Heart left ventricle (tissue), 16 donors: ENCODE measurements at places on chromosomes 6 and 20. TPM values are rescaled to one million over a fixed set of nuclear protein-coding genes. Genes with fewer than 3 reads are reported as not detected.

DNA sequence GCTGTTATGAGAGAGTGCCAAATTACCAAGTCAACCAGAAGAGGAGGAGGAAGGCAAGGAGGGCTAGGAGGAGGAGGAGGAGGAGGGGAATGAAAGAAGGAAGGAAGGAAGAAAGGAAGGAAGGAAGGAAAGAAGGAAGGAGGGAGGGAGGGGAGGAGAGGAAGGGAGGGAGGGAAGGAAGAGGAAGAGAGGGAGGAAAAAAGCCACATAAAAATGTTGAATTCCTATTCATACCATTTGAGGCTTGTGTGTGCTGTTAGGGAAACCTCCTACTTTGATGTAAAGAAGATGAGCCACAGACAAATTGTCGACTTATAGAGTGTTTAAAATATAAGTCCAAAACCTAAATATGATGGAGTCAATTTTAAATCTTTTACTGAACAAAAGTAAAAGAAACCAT lies 65.3 kb upstream of the MYLIP start:
- no peak for DNase-seq

DNA sequence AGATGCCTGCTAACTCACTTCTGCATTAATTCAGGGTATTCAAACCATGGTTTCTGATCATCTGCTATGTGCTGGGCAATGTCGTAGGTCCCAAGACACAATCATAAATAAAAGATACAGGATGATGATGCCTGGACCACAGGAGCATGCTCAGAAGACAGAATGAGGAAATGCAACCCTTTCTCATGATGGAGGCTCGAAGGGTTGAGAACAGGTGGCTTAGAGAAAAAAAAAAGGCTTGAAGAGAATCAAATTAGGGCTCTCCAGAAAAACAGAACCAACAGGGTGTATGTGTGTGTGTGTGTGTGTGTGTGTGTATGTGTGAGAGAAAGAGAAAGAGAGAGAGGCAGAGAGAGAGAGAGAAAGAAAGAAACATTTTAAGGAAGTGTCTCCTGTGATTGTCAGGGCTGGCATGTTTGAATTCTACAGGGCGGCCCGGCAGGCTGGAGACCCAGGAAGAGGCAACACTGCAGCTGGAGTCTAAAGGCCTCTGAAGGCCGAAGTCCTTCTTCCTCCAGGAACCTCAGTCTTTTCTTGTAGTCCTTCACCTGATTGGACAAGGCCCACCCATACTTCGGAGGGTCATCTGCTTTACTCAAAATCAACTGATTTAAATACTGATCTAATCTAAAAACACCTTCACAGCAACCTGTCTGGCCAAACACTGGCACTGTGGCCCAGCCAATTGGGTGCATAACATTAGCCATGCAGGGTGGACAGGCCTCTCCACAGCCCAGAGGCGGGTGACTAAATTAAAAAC lies 143.8 kb downstream of the ERMARD start:
- no peak for DNase-seq

DNA sequence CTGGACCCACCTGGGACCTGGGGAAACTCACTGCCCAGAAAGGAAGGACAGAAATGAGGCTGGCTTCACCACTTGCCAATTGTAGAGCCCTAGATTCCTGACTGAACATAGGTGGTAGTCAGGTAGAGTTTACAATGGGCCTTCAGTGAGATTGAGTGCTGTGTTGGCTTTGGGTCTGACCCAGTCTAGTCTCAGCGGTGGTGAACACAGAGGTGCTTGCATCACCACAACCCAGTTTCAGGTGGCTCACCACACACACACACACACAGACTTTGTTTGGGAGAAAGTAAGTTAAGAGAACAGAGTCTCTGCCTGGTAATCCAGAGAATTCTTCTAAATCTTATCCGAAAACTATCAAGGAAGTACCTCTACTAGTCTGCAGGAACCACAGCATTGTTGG lies 266.1 kb upstream of the EPHA7 start:
- no peak for DNase-seq

GRCh38 chr6:38305995-38306681 lies 333.6 kb downstream of the BTBD9 start:
- no peak for DNase-seq

- DNase-seq, result no peak
Observed at GRCh38 chr6:34985236-34985635, 96.2 kb downstream of the ANKS1A start.

DNA sequence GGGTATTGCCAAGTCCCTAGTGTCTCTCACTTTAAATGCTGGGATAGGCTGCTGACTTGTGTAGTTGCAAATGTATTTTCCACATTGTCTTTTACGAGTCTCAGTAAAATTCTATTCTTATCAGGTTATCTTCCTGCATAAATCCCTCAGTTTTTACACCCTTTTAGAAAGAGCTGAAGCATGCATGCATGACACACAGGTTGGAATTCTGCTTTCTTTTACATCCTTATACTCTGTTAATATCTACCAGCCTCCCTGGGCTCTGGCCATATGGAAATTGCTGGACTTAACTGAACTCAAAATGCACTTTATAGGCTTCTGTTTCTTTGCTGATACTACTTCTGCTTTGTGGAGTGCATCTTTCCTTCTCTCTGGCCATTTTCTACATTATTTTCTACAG lies 477.4 kb downstream of the FRK start:
- DNase-seq, result no peak

- DNase-seq, result no peak
Observed at GRCh38 chr20:53774461-53775203, 181.0 kb upstream of the ZNF217 start.

Gene SNRPB2
- total RNA-seq, result 31.3 TPM

Gene SAMD5
- 0.64 TPM for total RNA-seq

Gene POM121L2
- not detected for total RNA-seq

Gene DBNDD2
- total RNA-seq, result 367 TPM

Gene KIF25
- not detected for total RNA-seq

Gene SMPDL3A
- 5.3 TPM for total RNA-seq

Gene SLC22A23
- 5.8 TPM for total RNA-seq
